ENCODE measurements at places on chromosomes 1 and 21.
A peak's percentile ranks its signal among the peaks of the same experiment; 100 is the strongest.

- DNase-seq: peak; percentile 53
These were observed 33.8 kb downstream of the GDAP2 start for GRCh38 chr1:117895482-117896114.

- DNase-seq: no peak
These were observed 62.8 kb downstream of the EDEM3 start for GRCh38 chr1:184691719-184692324.

DNA sequence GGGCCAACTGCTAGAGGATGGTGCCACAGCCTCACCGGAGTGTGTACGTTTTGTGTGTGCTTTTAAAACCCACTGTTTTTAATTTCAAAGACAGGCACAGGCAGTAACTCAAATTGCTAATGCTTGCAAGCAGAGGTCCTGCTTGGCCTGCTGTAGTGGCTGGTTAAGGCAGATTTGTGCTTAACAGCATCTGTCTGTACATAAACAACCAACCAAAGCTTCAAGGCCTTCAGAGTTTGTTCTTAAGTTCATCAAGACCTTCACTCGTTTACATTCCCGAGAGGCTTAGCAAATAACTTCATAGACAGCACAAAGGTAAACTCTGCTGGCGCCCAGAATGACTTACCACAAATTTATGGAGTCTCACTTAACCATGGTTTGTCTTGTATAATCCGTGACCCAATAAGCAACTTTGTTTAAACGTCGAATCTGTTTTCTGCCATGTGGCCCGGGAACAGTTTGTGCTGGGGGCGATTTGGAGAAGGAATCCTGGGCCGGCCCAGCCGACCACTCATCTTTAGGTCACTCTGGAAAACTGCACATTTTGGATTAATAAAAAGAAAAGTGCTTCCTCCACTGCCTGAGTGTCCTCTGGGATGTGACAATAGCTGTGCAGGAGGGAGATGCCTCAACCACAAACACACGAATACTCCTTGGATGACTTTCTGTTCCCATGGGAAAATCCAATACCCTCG is 58.1 kb downstream of the CAPZB start:
- no peak for DNase-seq

GRCh38 chr1:197200272-197200899 is 53.9 kb upstream of the ASPM start:
- no peak for DNase-seq

- peak; percentile 28 for DNase-seq
These were observed 62.0 kb upstream of the HOOK1 start for GRCh38 chr1:59752556-59753414.

GRCh38 chr21:22421416-22422180 is 1423.4 kb downstream of the NCAM2 start:
- no peak for DNase-seq

- no peak for DNase-seq
These were observed 47.4 kb downstream of the PTPRC start for GRCh38 chr1:198686069-198686728.

DNA sequence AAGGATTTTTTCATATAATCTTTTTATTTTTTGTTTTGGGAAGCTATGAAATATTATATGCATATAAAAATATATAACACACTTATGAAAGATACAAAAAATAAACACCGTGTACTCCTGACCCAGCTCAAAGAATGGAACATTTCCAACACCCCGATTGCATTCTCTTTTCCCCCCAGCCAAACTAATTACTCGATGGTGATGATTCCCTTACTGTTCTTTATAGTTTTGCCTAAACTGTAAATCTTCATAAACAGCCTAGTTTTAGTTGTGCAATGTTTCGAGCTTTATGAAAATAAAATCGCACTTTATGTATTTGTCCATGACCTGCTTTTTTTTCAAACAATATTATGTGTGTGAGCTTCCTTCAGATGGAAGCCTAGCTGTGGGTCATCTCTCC is 352.0 kb upstream of the KAZN start:
- no peak for DNase-seq

GRCh38 chr21:22076471-22076870 is 1078.3 kb downstream of the NCAM2 start:
- no peak for DNase-seq

GRCh38 chr21:18274370-18274769 is 29.7 kb downstream of the CHODL start:
- DNase-seq: no peak

DNA sequence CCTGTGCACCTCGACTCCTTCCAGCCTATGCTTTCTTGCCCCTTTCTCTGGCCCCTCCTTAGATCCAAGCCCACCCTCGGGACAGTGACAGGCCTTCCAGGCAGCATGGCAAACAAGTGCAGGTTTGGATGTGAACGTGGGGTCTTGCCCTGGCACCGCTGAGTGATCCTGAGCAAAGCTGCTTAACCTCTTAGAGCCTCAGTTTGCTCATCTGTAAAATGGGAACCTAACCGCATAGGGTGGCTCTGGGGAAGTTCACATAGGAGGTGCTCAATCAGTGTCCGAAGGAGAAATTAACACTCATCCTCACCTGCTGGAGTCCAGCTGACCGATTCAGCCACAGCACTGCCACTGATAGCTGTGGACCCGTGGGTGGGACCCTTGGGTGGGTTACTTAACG is 7.2 kb downstream of the MFAP2 start:
- no peak for DNase-seq

- DNase-seq: no peak
These were observed 113.1 kb downstream of the OLFML2B start for GRCh38 chr1:161910604-161911003.

DNA sequence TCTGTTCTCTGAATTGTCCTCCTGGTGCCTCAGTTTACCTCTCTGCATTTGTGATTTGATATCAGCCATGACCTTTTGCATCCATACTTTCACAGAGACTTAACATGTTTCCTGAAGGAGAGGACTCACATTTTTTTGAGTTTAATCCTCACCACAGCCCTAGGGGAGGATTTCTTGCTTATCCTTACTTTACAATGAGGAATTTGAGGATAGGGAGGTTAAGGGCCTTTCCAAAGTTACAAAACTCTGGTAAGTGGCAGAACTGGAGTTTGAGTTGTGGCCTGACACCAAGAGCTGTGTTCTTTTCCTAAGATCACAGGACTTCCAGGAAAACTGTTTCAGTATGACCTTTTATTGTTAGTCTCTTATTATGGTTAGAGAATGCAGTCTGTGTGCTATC is 34.2 kb downstream of the TNFRSF8 start:
- no peak for DNase-seq

GRCh38 chr1:153394391-153394790 is 3.5 kb upstream of the S100A8 start:
- DNase-seq: no peak

DNA sequence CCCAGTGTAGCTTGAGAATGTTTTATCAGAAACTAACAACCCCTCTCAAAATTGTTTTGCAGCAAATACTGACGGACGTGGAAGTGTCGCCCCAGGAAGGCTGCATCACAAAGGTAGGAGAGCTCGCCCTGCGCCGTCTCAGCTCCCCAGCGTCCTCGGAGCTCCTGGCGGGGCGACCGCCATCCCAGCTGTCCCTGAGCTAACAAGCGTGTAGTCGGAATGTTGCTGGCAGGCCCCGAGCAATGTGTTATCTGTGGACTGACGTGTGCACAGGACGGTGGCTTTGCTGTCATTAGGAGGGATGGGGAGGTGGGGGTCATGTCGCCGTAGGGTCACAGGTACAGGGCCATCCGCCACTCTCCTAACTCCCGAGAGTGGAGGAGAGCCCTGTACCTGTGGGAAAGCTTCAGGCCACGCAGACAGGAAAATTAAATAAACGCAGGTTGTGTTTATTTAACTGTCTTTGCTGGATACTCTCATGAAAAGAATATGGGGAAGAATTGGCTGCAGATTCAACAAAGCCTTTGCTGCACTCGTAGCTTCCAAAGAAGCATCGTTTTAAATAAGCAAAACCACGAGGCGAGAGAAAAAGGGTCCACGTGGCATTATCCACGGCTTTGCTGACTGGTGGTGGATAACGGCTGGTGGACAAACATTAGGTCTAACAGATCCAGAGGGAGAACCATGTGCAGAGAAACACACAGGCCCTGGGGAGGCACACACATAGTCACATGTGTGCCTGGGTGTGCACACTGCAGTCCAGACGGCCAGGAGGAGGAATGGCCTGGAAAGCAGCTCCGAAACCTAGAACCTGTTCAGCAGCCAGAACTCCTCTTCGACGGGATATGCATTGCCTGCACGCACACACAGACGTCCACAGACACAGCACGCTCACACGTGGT is 175.3 kb downstream of the PRDM16 start:
- no peak for DNase-seq

- no peak for DNase-seq
These were observed 24.7 kb upstream of the DMRTA2 start for GRCh38 chr1:50447961-50448360.

Data from GM10248 (cell line).